ENCODE measurements at places on chromosomes 5 and 9. TPM values are rescaled to one million over a fixed set of nuclear protein-coding genes. Genes with fewer than 3 reads are reported as not detected.
A peak's percentile ranks its signal among the peaks of the same experiment; 100 is the strongest.

The DBH gene
- total RNA-seq, result not detected

DNA sequence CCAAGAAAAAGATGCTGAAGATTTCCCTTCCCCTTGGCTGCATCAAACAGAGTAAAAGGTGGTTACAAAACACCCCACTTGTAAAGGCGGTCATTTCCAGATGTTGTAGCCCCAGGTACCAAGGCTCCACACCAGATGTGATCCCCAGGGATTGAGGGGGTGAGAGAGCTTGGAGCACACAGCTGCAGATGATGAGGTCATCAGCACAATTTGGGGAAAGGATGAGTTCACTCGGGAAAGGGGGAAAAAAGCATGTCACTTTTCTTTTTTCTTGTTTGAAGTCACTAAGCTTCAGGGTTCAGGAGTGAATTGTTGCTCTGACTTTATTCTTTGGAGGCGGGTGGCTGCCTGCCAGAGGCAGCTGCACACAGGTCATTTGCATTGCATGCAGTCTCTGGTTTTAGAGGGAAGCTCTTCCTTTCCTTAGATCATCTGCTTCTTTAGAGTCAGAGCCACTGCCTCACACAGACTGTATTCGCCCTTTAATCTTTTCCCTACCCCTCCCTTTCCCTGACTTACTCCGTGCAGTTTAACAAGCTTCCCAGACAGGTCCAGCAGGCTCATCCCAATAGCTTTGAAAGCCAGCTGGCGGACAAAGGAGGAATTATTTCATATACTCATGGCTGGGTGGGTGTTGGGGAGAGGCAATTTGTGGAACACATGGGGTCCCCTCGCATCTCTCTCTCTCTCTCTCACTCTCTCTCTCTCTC, 409.3 kb upstream of the SLC24A2 start:
- H3K4me1 ChIP-seq, result peaks cover 41% of the 10 kb centered on the region
- peaks cover 4% of the 10 kb centered on the region for H3K27me3 ChIP-seq
- no peak overlapping the region for H3K4me3 ChIP-seq

- peaks cover 8% of the 10 kb centered on the region for H3K36me3 ChIP-seq
- H3K27me3 ChIP-seq, result no peaks in the 10 kb centered on the region
- DNase-seq, result no peak
Measured at GRCh38 chr9:128735373-128735772, 11.4 kb upstream of the ZDHHC12 start.

- peaks cover 9% of the 10 kb centered on the region for H3K4me1 ChIP-seq
- no peak overlapping the region for H3K27ac ChIP-seq
- no peak for DNase-seq
- H3K27me3 ChIP-seq, result peaks cover 72% of the 10 kb centered on the region
Measured at GRCh38 chr5:77844623-77845323, 68.6 kb upstream of the TBCA start.

DNA sequence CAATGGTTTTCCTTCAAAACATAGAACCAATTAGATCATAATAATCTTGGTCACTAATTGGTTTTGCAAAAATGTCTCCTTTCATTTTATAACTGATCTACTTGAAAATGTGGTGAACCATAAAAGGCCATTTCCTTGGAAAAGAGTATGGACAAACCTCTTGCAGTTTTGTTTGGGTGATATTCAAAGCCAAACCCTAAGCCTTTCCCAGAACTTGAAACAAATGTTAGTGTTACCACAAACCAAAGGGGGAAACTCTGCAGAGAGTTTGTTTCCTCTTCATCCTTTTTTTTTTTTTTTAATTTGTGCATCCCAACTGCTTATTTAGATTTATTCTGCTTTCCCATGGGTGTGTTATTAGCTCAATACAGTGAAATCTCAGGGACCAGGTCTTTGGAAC, 204.4 kb upstream of the ADAMTSL1 start:
- H3K27ac ChIP-seq, result no peak overlapping the region
- no peak overlapping the region for H3K4me3 ChIP-seq
- DNase-seq, result no peak
- H3K36me3 ChIP-seq, result no peaks in the 10 kb centered on the region
- H3K27me3 ChIP-seq, result peaks cover 2% of the 10 kb centered on the region

The CDH6 gene
- total RNA-seq, result not detected

The VAV2 gene
- total RNA-seq, result 5.8 TPM

GRCh38 chr5:60488466-60489130, 211.4 kb downstream of the DEPDC1B start:
- peaks cover 2% of the 10 kb centered on the region for H3K27me3 ChIP-seq
- no peak overlapping the region for H3K4me3 ChIP-seq

The SLC2A6 gene
- 4.6 TPM for total RNA-seq

- no peak overlapping the region for H3K4me3 ChIP-seq
- peaks cover 10% of the 10 kb centered on the region for H3K27me3 ChIP-seq
- no peaks in the 10 kb centered on the region for H3K4me1 ChIP-seq
- H3K36me3 ChIP-seq, result no peaks in the 10 kb centered on the region
Measured at GRCh38 chr9:126171641-126172040, 155.0 kb upstream of the MVB12B start.

GRCh38 chr9:16543225-16543624, 327.2 kb downstream of the BNC2 start:
- H3K27me3 ChIP-seq, result peaks cover 4% of the 10 kb centered on the region
- DNase-seq, result no peak
- no peaks in the 10 kb centered on the region for H3K4me1 ChIP-seq
- H3K4me3 ChIP-seq, result no peak overlapping the region
- no peaks in the 10 kb centered on the region for H3K36me3 ChIP-seq

- H3K36me3 ChIP-seq, result no peaks in the 10 kb centered on the region
- H3K27me3 ChIP-seq, result peaks cover 1% of the 10 kb centered on the region
- no peak for DNase-seq
- H3K4me3 ChIP-seq, result no peak overlapping the region
- H3K4me1 ChIP-seq, result no peaks in the 10 kb centered on the region
Measured at GRCh38 chr5:109247986-109248385, 161.8 kb downstream of the PJA2 start.

The IGFBPL1 gene
- not detected for total RNA-seq

GRCh38 chr5:115168829-115169486, 750 bp downstream of the TRIM36 start:
- H3K4me1 ChIP-seq, result peaks cover 6% of the 10 kb centered on the region
- no peak overlapping the region for H3K27ac ChIP-seq

- no peak overlapping the region for H3K4me3 ChIP-seq
- H3K36me3 ChIP-seq, result peaks cover 75% of the 10 kb centered on the region
- no peak overlapping the region for H3K27ac ChIP-seq
Measured at GRCh38 chr9:35714579-35715252, 17.3 kb downstream of the TLN1 start.

DNA sequence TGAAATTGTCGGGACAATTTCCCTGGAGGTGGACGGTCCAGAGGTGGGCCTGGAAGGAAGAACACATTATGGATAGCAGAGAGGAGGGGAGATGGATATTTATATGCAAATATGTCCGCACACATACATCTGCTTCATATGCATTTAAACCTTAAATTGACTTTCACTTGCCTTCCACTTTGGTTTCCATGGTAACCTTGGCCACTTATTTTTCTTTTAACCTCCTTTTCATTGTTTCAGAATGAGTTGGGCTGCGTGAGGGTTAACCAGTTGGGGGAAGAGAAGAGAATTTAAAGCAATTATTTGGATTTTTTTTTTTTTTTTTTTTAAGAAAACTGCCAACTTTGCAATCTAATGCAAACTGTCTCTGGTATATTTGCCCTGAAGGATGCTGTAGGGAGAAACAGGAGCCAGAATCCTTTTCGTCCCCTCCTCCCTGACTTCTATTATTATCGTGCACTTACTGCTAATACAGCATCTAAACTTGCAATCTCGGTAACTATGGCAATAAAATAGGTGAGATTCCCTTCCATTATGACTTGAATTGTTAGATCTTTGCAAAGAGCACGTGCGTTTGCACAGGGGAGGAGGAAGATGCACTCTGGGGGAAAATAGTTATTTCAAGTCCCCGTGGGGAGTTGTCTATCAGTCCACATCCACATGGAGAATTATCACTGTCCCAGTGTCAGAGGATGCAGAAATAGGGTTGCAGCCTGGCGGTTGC, 35.6 kb downstream of the TLR4 start:
- H3K27me3 ChIP-seq, result peaks cover 22% of the 10 kb centered on the region
- H3K36me3 ChIP-seq, result no peaks in the 10 kb centered on the region
- no peak overlapping the region for H3K27ac ChIP-seq
- peaks cover 6% of the 10 kb centered on the region for H3K4me1 ChIP-seq

- no peak overlapping the region for H3K27ac ChIP-seq
- no peaks in the 10 kb centered on the region for H3K27me3 ChIP-seq
Measured at GRCh38 chr9:119003882-119004617, 365.2 kb downstream of the BRINP1 start.

DNA sequence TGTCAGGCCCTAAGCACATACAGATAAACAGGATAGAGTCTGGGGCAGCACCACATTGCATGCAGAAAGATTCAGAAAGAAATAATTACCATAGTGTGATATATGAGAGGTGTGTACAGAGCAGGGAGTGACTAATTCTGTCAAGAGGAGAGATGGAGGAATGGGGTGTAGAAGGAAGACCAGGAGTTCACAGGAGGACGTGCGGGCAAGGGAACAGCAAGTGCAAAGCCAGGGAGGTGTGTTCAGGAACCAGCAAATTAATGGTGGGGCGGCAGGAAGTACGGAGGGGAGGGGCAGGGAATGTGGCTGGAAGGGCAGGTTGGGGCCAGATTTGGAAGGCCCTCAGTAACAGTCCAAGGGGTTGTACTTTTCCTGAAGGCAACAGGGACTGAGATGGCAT, 17.4 kb downstream of the EGR1 start:
- H3K27me3 ChIP-seq, result peaks cover 26% of the 10 kb centered on the region
- no peak overlapping the region for H3K4me3 ChIP-seq
- no peak overlapping the region for H3K27ac ChIP-seq
- H3K36me3 ChIP-seq, result no peaks in the 10 kb centered on the region

DNA sequence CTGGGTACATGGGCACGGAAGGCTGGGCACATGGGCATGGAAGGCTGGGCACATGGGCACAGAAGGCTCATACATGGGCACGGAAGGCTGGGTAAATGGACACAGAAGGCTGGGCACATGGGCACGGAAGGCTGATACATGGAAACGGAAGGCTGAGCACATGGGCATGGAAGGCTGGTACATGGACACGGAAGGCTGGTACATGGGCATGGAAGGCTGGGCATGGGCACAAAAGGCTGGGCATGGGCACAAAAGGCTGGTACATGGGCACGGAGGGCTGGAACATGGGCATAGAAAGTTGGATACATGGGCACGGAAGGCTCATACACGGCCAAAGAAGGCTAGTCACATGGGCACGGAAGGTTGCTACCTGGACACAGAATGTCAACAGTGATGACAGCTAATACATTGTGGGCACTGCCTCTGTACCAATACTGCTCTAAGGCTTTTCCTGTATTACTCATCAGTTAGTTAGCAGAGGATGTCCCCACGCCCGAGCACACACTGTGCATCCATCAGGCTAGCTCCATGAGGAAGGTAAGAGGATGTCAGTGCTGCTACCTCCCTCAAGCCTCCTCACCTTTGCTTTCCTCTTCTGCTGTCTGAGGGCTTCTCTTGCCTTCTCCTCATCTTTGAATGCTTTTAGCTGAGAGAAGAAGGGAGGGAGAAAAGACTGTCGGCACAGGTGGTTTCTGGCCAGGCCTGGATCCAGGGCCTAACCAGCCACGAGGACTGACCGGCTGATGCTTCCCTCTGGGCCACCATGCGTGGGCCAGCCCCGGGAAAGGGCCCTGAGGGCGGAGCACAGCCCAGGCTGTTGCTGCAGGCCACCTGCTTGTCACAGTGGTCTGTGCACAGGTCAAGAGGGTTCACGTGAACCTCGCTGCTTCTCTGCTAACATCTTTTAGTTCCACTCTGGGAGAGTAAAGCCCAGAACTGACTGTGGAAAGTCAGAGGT, 14.3 kb downstream of the GPX3 start:
- H3K36me3 ChIP-seq, result peaks cover 69% of the 10 kb centered on the region
- no peaks in the 10 kb centered on the region for H3K27me3 ChIP-seq
- peaks cover 8% of the 10 kb centered on the region for H3K4me1 ChIP-seq
- DNase-seq, result no peak

DNA sequence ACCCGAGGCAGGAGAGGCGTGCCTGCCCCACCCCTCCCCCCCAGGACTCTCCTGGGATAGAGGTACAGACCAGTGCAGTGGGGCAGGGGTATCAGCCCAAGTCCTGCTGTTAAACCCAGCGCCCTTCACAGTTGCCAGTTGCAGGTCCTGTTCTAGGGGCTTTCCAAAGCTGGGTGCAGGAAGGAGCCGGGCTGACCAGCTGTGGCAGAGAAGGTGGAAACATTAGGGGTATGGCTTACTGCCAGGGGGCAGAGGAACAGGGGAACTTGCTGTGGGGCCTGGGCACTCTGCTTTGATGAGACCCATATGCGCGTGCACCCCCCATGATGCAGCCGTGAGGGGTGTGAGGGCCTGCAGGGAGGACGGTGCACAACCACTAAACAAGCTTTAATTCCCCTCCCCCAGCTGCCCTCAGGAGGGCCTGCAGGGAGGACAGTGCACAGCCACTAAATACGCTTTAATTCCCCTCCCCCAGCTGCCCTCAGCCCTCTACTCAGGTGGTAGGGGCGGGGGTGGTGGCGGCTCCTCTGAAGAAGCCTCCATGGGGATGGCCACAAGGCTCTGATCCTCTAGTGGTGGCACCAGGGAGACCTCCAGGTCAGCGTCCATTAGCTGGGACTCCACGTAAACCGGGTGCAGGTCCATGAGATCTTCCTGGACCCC, 766 bp upstream of the LRRC26 start:
- H3K27me3 ChIP-seq, result peaks cover 26% of the 10 kb centered on the region
- no peaks in the 10 kb centered on the region for H3K4me1 ChIP-seq
- no peak for DNase-seq
- H3K4me3 ChIP-seq, result no peak overlapping the region
- no peak overlapping the region for H3K27ac ChIP-seq

The OR1J4 gene
- total RNA-seq, result not detected

DNA sequence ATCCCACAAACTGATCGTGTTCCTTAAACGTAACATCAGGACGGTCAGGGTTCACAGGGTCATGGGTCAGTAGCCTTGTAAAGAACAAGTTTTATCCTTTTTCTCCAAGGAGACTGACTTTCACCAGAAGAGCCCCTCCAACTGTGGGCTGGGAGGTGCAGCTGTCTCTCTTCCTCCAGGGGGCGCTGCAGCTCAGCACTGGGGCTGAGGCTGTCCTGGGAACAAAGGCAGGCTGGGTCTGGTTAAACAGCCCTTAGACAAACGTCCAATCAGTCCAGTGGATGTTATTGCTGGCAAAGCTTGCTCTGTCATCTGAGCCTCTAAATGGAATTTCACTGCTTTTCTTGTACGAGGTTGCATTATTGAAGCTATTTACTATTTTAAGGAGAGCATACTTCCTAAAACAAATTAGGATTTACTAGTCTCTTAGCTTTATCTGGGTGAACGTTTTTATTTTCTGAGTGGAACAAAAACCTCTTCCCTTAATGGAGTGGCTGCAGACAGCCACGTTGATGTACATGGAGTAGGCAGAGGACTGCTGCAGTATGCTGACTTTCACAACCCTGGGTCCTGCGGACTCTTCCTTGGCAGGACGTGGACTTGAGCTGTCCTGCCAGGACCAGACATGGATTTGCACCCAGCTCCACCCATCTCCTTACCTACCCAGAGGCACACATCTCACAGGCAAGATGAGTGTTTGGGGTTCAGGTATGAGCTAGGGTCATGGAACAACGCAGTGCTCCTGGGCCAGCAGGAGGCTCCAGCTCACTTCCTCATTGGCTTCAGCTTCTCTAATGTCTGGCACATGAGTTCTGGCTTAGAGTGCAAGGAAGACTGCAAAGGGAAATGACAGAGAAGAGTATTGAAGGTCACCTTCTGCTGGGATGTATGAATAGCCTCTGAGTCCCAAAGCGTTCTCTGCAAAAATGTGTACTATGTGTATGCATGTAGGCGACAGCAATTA, 7.8 kb downstream of the EXOSC2 start:
- peak; percentile 48 for DNase-seq
- peaks cover 55% of the 10 kb centered on the region for H3K36me3 ChIP-seq
- no peak overlapping the region for H3K4me3 ChIP-seq

The LRRTM2 gene
- 0.12 TPM for total RNA-seq
